ENCODE measurements at places on chromosomes 5 and 9.

DNA sequence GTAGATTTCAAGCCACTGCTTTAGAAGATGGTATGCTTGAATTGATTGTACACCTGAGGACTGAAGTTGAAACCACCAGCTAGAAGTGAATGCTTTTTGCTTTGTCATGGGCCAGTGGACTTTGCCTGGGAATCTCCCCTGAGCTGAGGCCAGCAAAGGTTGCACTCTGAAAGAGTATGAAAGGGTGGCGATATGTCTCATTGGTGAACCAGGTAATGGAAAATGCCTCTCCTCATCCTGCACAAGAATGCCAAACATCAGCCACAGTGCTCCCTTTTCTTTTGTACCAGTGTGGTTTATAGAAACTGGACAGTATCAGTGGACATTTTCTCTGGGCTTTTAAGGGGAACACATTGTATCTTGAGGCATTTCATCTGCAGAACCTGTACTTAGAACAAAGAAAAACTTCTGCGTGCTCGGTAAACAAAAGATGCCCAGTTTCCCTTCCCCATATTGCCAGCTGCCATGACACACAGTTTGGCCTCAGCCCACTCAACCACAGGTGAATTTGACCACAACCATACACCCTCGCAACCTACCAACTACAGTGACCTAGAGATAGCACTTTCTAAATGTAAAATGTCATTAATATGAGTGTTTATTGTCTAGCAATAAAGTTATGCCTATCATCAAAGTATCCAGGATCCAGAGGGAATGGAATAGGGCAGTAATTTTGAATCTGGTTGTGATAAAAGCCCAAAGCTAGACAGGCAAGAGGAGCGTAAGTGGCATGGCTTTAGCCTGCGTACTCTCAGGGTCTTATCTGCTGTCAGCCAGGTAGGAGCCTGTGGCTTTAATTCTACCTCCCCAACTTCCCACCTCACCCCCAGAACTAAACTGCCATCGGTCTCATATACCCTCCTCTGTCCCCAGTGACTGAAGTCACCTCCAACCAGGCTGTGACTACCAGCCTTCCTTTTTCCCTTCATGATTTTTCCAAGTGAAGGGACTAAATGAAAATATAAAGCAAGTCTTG, 79.5 kb upstream of the LHFPL2 start:
- no peak for DNase-seq

DNA sequence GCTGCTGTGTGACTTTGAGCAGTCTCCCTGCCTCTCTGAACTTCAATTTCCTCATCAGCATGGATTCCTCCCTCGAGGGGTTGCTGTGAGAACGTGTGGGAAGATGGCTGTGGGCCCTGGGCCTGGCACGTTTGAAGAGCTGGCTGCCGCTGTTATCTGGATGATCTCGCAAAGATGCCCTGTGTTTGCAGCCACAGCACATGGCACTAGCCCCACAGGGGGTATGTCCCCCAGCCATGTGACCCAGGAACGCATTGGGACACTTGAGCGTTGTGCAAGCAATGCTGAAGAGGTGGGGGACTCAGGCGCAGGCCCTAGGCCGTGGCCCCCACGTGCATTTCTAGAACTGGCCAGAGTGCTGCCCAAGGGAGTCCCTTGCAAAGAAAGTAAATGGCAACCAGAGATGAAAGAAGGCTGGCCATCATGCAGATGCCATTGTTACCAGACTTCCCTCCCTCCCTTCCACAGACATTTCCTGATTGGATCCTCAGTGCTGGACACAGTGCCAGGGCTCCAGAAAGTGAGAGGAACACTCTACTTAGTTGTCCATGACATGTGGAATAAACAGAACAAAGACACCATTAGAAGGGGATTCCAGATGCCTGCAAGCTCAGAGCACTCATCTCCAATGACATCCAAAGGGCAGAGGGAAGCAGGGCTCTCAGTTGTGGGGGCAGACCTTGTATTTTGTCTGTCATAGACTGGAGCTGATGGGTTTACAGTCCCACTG, 65.1 kb upstream of the NEURL1B start:
- no peak for DNase-seq

GRCh38 chr5:177450667-177451424, 4.2 kb downstream of the PRR7 start:
- no peak for DNase-seq

GRCh38 chr9:124697326-124698200, 73.5 kb downstream of the NR6A1 start:
- no peak for DNase-seq

- DNase-seq, result no peak
Measured at GRCh38 chr5:169027501-169028061, 273.4 kb downstream of the SLIT3 start.

- no peak for DNase-seq
Measured at GRCh38 chr9:24035816-24036215, 209.8 kb upstream of the ELAVL2 start.
